GM13976 (cell line): ENCODE measurements at places on chromosomes 4 and X.

GRCh38 chr4:141469392-141469791, 167.0 kb upstream of the IL15 start:
- DNase-seq: no peak

- DNase-seq: no peak
These were observed 5.5 kb downstream of the IBSP start for GRCh38 chr4:87804871-87805270.

- no peak for DNase-seq
These were observed 30.5 kb upstream of the DKK2 start for GRCh38 chr4:107066621-107067020.

GRCh38 chr4:83613994-83614393, 78.1 kb downstream of the GPAT3 start:
- DNase-seq: no peak

- DNase-seq: no peak
These were observed 45.6 kb downstream of the SH3RF1 start for GRCh38 chr4:169225058-169225751.

- DNase-seq: no peak
These were observed 35.9 kb upstream of the PPA2 start for GRCh38 chr4:105509714-105510113.

- DNase-seq: no peak
These were observed 325.5 kb downstream of the BCOR start for GRCh38 chrX:39772057-39772832.

DNA sequence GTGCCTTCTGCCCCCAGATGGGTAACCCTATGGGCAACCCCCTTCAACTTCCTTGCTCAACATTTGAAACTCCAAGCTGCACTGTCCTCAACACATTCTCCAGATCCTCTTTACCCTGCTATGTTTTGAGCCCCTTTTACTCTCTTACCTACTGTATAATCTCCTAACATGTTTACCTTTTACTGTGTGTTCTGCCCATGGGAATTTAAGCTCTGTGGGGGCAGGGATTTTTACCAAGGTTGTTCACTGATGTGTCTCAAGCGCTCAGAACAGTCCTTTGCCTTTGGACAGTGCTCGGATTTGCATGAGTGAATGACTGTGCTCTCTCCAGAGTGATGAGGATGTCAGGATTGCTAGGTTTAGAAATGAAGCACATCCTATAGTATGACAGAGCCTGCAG, 53.2 kb downstream of the SORBS2 start:
- DNase-seq: no peak

GRCh38 chr4:112647785-112648184, 10.8 kb downstream of the LARP7 start:
- no peak for DNase-seq

GRCh38 chrX:85506871-85507270, 127.4 kb upstream of the POF1B start:
- DNase-seq: no peak

GRCh38 chr4:46930891-46931290, 21.8 kb upstream of the COX7B2 start:
- no peak for DNase-seq

DNA sequence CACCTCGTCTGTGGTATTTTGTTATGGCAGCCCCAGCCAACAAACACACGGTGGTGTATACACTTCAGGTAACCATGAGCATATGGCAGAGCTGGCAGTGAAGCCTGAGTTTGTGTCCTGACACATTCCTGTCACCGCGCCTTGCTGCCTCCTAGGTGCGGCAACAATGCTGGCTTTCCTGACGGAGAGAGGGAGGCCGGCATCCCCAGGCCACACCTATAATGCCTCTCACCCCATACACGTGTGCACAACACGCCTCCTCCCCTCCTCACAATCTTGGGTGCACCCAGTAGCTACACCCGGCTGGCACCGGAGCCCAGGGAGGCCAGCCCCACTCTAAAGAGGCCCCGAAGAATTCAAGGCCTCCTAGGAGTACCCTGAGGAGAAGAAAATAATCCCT, 158.5 kb downstream of the NSUN7 start:
- no peak for DNase-seq

DNA sequence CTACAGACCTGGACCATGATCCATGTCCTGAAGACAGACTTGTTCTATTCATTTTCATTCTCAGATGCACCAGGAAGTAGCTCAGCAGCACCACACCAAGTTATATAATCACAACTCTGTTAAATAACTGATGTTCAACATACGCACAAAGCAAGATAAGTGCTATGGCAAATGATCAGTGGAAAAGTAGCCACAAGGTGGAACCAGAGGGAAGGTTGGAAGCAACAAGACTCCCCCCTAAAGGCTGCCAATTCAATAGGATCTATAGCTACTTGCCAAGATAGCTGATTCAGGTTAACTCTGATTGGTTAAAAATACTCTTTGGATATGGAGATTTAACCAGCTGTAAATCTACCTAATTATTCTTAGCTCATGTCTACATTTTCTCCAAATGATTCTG, 23.7 kb upstream of the FAM47B start:
- DNase-seq: no peak

- DNase-seq: no peak
These were observed 207.6 kb upstream of the PITX2 start for GRCh38 chr4:110830461-110830860.

- DNase-seq: no peak
These were observed 119.8 kb upstream of the GPC4 start for GRCh38 chrX:133535066-133535465.

DNA sequence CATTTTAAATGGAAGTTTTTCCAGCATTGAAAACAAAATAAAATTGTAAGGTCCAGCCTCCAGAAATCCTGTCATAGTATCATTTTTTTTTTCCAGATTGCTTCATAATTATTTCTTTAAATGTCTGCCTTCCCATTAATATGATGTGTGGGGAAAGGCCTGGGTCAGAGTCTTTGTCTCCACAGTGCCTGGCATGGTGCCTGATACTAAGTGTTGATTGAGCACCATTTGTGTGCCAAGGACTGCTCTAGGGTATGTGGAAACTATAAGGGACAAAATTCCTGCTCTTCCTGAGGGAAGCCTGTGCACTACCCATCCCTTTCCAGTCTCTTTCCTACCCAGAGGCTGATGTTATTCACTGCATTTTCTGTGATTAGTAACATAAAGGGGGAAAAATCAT, 53.1 kb upstream of the BEND4 start:
- DNase-seq: no peak
